Heart left ventricle (tissue), 16 donors: ENCODE measurements at places on chromosomes 3 and 15. TPM values are rescaled to one million over a fixed set of nuclear protein-coding genes. Genes with fewer than 3 reads are reported as not detected.

DNA sequence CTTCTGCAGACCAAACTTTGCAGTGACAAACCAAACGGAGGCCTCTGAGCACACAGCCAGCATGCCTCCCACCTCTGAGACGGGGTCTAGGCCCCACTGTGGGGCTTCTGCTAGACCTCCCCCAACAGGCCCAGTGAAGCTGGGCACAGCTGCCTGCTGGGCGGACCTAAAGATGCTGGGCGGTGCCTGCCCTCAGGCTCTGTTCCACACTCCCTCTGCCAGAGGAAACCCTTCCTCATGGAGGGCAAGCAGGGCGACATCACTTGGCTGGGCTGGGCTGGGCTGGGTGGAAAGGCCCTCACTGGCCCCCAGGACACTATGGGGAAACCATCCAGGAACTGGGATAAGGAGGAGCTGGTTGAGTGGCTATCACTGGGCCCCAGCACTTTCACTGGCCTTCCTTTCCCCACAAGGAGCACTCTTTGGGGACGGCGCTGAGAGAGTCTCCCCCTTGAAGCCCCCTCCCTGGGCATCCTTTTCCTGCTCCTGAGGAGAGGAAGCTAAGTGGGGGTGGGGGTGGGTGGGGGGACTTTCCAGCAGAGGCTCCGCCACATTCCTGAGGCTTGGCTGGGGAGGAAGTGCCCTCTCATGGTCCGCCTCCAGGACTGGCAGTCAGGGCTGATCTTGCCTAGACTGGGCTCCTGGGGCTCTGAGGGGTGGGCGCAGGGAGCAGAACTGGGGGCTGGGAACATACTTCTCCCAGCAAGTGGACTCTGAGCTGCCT, 98.1 kb upstream of the HACD2 start:
- DNase-seq: no peak

The SKIL gene
- total RNA-seq: 25.4 TPM

- DNase-seq: no peak
These were observed 102.5 kb downstream of the SST start for GRCh38 chr3:187567661-187568121.

DNA sequence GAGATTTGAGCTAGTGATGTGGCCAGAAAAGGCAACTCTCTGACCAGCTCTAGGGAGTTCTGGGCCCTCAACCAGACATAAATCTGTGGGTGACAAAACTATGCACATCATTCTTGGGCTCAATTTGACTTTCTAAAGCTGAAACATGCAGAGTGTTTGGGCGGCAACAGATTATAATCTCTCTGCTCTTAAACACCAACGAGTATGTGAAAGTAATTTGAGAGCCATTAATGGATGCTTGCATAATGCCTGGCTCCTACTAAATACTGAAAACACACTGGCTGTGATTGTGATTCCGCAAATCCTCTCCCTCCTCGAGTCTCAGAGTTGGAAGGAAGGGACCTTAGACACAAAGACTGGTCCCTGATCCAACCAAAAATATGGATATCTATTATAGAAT, 186.7 kb downstream of the UACA start:
- DNase-seq: no peak

- DNase-seq: peak; percentile 58
These were observed 585 bp downstream of the SLCO3A1 start for GRCh38 chr15:91853948-91854638.

GRCh38 chr3:186810336-186810996, 4.2 kb upstream of the RFC4 start:
- DNase-seq: no peak

GRCh38 chr3:184635126-184635525, 73.5 kb downstream of the EPHB3 start:
- peak; percentile 72 for DNase-seq

- no peak for DNase-seq
These were observed 114.4 kb downstream of the TP63 start for GRCh38 chr3:189745622-189746021.

- no peak for DNase-seq
These were observed 21.7 kb downstream of the CSNK1G1 start for GRCh38 chr15:64333986-64334929.

The ERICH6 gene
- total RNA-seq: not detected

- no peak for DNase-seq
These were observed 28.3 kb upstream of the ATP2B2 start for GRCh38 chr3:10533737-10534023.

GRCh38 chr3:196624067-196624790, 15.3 kb upstream of the NRROS start:
- DNase-seq: no peak

The ATP6V1A gene
- total RNA-seq: 17.6 TPM

- no peak for DNase-seq
These were observed 277.0 kb upstream of the LRRC3B start for GRCh38 chr3:26345613-26346012.

GRCh38 chr3:133777807-133778568, 27.6 kb upstream of the SRPRB start:
- DNase-seq: no peak

GRCh38 chr3:172447611-172448579, at the start of gene GHSR:
TSS of gene GHSR (minus strand) at chr3:172448456. CDS start at chr3:172448413, 43 bp downstream.
- DNase-seq: no peak

- no peak for DNase-seq
These were observed 3.6 kb upstream of the ATOSA start for GRCh38 chr15:52682781-52683180.

GRCh38 chr3:130596484-130596883, 79.5 kb downstream of the COL6A6 start:
- DNase-seq: no peak

The ARHGEF26 gene
- total RNA-seq: 1.00 TPM

The MNS1 gene
- 0.42 TPM for total RNA-seq

DNA sequence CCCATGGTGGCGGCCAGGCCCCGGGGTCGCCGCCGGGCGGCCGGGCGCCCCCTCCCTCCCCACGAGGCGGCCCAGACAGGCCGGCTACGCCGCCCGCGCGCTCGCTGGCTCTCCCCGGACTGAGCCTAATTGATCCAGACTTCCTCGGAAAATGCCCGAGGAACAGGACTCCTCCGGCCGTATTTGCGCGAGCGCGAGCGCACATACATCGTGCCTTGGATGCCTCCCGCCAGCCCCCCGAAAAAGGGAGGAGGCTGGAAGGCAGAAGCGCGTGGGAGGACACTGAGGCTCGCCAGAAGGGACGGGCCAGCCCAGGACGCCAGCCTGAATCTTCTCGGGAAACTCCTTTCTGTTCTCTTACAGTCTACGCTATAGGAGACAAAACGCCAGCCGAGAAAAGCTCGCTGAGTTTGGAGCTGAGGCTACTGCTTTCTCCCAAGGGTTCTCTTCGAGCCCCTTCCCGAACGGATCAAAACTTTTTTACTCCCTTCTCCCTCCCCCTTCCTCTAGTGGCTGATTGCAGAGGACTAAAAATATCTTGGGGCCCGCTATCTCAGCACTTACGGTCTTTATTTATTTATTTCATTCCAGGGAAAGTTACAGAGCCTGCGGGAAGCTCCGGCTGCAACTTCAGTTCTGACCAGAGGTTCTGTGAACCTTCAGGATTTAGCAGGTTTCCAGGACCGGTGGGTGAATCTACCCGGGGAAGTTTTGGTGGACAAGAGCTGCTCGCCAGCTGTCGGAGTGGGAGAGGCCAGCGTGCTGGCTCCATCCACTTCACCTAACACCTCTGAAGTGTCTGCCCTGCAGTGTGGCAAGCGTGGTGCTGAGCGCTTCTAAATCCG, at the start of gene PDZRN3:
PDZRN3 (minus strand) TSS at position 121 of the 845 bp plus-strand sequence.
- peak; percentile 65 for DNase-seq

GRCh38 chr3:16834214-16834613, 50.5 kb upstream of the PLCL2 start:
- DNase-seq: no peak

DNA sequence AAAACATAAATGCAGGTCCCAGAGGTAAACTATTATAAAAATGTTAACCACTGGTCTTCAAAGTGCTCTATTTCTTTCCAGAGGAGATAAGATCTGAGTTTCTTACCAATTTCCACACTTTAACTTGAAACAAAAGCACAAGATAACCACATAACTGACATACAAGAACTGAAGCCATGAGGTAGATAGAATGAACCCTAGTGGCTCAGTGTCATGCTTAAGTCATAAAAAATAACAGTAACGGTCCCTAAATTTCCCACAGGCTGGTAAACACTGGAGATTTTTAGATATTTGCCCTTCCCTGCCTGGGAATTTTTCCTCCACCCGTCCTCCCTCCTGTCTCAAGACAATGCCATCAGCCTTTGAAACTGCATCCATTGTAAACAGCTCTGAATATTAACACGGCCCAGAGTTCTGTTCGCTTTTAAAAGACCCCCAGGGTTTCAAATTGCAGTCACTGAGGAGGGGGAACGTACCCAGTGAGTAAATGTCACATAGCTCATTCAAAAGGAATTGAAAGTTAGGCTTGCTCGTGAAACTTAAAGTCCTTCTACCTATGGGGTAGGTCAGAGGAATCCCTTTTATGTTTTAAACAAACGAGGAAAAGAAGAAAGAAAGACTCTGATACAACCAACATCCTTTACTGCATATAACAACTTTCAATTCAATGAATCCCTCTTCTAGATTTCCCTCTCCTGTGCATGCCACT, 5.7 kb downstream of the LRIG1 start:
- DNase-seq: no peak

- DNase-seq: no peak
These were observed 404.6 kb upstream of the ARL6 start for GRCh38 chr3:97359977-97360376.

The TTC21A gene
- 2.0 TPM for total RNA-seq

DNA sequence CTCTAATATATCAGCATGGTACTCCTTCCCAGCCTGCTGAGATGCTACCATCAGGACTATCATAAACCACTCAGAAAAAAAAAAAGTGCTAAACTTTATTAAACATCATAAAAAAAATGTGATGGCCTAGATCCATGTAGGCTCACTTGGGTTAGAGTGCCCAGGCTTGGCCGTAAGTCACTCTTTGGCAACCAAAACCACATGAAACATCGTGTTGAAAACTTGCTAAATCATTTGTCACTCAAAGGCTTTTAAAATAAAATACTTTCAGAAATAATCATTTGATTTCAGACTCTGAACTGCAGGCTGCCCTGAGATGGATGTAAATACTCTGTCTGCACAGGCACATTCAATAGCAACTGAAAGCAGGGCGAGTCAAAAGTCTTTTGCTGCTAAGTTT, 78.4 kb upstream of the WNT5A start:
- no peak for DNase-seq

GRCh38 chr3:149170672-149171071, 41.2 kb downstream of the HPS3 start:
- DNase-seq: no peak

GRCh38 chr3:174931473-174932353, 72.6 kb downstream of the NAALADL2 start:
- no peak for DNase-seq

DNA sequence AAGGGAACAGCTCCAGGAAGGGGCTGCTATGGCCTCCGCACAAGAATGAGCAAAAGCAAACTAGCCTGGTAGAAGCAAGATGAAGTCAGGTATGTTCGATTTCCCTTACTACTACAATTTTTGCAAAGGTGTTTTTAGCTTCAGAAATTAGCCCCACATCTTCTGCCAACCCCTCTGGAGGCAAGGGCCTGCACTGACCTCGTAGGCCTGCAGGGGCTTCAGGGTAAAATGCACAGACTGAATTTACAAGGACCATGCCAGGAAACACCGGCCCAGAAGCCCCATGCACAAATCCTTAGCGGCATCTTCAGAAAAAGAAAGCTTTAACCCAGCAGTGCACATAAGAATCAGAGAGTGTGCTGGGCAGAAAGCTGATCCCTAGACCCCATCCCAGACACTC, 53.0 kb downstream of the SLC6A1 start:
- no peak for DNase-seq

DNA sequence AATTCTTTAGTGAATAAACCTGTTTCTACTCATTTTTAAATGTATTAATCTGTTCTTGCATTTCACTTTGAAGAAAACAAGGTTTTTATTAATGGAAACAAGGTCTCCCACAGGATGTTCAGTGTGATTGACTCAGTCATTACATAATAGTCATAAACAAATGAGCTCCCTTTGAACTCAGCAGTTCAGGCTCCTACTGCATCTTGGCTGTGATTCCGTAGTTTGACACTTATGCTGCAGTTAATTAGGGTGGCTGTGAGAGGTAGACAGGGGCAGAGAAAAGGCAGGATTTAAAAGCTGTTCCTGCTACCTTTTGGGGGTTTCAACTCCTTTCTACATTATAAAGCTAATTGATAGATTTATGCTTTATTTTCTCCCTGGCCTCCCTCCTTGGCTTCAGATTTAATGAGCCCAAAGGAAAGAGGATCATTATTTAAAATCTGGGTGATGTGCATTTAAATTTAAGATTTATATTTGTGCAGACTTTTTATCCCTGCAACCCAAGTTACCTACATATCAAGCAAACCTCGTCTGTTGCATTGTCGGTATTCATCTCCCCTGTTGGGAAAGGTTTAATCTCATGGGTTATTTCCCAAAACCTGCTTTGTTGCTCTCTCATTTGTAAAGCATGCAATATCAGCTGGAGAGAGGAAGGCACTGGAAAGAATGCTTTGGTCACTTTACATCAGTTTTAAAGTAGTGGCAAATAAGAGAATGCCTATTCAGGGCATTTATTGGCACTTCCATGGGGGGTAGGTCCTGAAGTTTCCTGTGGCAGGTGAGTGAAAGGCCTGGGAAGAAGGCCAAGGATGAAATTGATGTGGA, 345.0 kb upstream of the NR2E3 start:
- no peak for DNase-seq

GRCh38 chr15:96253006-96253747, 77.3 kb upstream of the NR2F2 start:
- DNase-seq: no peak

The ST8SIA2 gene
- 3.9 TPM for total RNA-seq

The HTR3C gene
- total RNA-seq: not detected

DNA sequence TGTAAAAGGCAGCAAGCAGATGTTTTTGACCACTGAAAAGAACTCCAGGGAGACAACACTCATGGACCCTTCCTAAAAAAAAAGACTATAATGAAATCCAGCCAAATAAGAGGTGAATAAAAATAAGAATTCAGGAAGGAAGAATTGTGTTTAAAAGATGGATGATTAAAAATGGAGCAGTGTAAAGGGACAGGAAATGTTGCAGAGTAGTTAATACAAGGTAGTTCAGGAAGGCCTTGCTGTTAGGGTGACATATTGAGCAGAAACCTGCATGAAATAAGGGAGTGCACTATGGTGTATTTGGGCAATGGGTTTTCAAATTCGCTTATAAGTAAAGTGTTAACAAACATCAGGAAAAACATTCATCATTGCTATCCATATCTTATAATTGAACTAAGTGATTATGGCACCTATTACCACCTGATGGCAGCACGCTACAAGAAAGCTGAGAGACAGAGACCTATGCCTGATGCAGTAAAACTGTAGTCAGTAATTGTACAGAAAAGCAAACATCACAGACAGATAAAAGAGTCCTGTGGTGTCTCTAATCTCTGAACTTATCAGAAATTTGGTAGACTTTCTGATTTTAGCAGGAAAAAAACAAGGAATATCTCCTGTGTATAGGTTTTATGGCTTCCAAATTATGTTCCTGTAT, 5.8 kb upstream of the DBR1 start:
- no peak for DNase-seq

- DNase-seq: no peak
These were observed 36.9 kb downstream of the LIMD1 start for GRCh38 chr3:45631486-45631885.
